ENCODE measurements at places on chromosomes 6 and 20.

DNA sequence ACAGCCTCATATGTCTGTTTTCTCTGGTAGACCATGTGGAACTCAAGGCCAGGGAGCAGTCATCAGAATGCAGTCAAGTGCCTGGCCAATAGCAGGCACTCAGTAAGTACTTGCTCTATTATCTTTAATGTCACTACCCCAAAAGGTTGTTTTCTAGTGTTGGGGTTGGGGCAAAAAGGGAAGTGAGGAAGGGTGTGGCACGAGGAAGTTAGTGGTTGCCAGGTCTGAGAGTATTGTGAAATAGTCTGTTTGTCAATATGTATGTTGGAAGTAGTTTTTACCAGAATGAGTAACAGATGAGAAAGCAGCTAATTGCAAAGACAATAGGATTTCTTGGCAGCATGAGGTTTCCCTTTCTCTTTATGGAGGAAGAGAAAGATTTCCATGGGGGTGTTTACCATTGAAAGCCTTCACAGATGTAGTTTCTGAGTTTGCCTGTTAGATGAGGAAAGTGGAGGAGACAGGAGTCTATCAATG, 59.5 kb upstream of the ARMH2 start:
- DNase-seq, result no peak

DNA sequence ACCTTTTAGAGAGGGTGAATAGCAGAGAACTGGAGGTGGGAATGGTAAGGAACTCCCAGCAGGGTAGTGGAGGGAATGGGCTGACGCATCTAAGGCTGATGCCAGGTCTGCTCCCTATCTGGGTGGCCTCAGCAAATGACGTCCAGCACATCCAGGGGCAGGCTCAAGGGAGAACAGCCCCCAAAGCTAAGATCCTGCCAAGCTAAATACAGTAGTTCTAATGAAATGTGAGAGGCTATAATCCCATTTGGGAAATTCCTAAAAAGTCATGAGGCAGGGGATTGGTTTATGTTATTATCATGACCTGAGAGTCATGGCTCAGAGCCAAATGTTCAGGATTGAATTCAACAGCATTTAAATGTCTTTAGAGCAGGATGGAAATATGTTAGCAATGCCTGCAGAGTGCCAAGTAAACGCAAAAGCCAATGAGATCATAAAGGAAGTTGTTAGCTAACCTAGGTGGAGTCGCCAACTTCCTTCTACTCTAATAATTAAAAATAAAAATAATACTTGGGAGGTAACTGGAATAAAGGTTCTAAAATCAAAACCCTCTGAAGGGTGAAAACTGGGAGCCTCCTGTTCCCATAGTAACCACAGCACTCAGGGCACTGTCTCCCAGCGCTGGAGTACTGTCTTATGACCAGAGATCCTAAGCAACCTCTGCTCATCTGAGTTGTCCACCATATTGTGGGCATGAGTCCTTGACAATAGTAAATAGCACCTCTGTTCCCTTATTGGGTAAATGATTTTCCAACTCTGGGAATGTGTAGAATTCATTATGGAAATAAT, 34.8 kb downstream of the IYD start:
- DNase-seq, result no peak

DNA sequence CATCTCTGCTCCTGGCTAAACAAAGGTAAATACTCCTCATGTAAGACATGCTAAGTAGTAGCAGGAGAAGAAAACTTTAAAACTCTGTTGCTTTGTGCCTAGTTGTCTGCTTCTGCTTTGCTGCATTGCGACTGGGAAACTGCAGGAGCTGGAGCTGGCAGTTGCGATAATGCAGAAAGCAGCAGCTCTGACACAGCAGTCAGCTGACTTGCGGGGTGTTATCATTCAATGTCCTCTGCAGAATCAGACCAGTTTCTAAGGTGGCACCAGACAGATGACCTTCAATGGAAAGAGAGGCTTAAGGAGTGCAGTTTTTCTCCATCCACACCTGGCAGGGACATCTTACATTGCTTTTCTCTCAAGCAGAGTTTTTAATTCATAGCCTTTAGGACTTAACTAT, 69.9 kb upstream of the SOX4 start:
- no peak for DNase-seq

- DNase-seq, result no peak
Observed at GRCh38 chr6:150637266-150637665, 37.6 kb downstream of the PLEKHG1 start.

DNA sequence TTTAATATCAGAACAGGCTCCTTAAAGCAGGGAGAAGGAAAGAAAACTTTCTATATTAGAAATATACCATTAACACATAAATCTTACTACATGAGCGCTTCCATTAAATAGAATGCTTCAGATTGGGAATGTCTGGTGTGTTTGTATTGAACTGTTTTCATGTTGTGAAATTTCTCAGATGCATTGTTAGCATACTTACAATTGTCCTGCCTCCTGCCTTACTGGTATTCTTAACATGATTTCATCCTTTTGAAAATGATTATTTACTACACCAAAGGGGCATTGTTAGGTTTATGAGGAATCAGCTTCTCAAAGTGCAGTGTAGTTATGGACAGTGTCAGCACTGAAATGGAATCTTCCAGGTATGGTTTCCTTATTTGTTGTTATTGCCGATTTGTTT, 145.6 kb downstream of the MTFR2 start:
- DNase-seq, result no peak

GRCh38 chr6:115954740-115955139, 106.0 kb downstream of the FRK start:
- DNase-seq, result no peak

GRCh38 chr20:18831830-18832499, 18.4 kb downstream of the SCP2D1 start:
- no peak for DNase-seq

GRCh38 chr6:170286246-170286933, 4.5 kb downstream of the DLL1 start:
- DNase-seq, result no peak

- DNase-seq, result peak; percentile 44
Observed at GRCh38 chr6:138593124-138593877, 94.0 kb upstream of the NHSL1 start.

DNA sequence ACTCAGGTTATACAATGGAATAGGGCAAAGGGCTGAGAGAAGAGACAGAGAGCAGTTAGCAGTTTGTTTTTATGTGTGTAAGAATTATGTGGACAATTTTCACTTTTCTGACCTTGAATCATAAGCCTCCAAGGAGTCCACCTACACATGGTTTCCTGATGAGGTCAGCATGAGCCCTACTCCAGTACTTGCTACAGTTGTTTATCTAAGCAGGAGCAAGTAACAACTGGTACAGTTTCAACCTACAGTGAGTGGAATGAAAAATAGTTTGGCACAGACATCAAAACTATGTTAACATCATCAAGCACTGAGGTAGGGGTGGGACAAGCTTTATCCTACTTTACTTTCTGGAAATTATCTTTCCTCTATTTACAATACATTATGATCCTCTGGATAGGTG, 426.7 kb upstream of the ID4 start:
- no peak for DNase-seq

- DNase-seq, result no peak
Observed at GRCh38 chr6:122717350-122717749, 62.2 kb upstream of the FABP7 start.

DNA sequence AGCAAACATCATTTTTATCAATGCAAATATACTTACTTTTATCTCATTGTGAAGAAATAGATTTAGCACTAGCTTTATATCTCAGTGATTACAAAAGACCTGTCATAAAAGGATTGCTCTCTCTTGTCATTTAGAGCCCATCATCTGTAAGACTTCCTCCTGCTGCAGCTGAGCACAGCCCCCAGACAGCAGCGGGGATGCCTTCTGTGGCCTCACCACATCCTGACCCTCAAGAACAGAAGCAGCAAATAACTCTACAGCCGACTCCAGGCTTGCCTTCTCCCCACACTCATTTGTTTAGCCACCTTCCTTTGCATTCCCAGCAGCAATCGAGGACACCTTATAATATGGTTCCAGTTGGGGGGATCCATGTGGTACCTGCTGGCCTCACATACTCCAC, 127.0 kb upstream of the EDN1 start:
- DNase-seq, result no peak
